ENCODE measurements at places on chromosomes 6 and 20.

DNA sequence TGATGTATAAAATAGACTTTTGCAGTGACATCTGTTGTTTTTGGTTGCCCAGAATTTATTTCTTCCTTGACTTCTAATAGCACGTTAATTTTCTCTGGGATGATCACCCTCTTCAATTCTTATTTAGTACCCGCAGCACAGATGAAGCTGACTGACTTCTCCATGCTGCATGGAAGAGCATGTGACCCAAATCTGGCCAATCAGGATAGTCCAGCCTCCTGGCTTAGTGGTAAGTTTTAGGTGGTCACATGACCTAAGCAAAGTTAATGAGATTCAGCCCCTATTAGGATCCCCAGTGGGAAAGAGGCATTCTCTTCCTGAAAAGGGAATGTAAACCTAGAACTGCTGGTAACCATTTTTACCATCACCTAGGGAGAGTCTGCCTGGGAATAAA lies 13.8 kb upstream of the SIRT5 start:
- DNase-seq: no peak

- DNase-seq: no peak
These were observed 193.6 kb downstream of the NKAIN2 start for GRCh38 chr6:123997223-123997622.

DNA sequence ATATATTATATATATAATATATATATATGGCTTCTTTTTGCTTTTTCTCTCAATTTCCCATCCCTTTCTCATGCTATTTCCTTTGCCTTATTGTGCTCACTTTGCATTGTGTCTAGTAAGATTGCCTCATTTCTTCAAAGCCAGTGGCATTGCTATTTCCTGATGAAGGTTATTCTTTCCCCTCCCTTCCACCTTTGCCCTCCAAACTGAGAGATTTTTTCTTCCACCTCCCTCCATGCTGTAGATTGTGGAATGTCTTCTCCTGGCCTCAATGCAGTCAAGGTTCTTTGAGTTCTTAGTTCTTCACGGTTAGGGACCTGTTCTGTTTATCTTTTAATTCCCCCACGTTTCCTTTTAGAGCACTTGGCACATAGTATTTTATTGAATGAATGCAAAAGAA lies 17.2 kb downstream of the SH3BGRL2 start:
- DNase-seq: no peak

- DNase-seq: peak; percentile 88
These were observed 5.1 kb downstream of the DEF6 start for GRCh38 chr6:35302604-35303241.

GRCh38 chr6:121135425-121135824 lies 198.9 kb downstream of the TBC1D32 start:
- DNase-seq: no peak

DNA sequence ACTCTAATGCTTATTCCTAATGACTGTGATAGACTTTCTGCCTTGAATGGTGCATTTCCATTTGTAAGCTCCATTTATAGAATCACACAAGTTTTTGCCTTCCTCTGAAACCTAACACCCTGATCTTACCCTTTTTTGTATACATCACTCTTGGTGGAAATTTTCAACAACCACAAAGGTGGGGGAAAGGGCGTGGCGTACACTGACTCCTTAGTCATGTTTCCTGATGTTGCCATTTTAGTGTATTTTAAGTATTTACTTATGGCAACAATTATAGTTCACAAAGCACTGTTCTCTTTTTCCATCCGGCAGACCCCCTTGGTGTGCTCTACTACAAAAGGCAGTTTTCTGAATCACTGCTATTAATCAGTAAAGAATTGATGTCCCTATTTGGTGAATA lies 92.0 kb downstream of the ATXN1 start:
- peak; percentile 74 for DNase-seq

All from activated CD4-positive, alpha-beta T cell treated with anti-CD3 and anti-CD28 coated beads, Interleukin-2, amount 50 U/mL, for 4 hours (primary cell).